ENCODE measurements at places on chromosomes 7 and 10. TPM values are rescaled to one million over a fixed set of nuclear protein-coding genes. Genes with fewer than 3 reads are reported as not detected.

Gene TFR2
- 0.86 TPM for polyA plus RNA-seq

Gene AQP1
- 173 TPM for polyA plus RNA-seq

Gene TCERG1L
- 1.8 TPM for polyA plus RNA-seq

Gene GJC3
- 1.0 TPM for polyA plus RNA-seq

Gene CRTAC1
- 22.0 TPM for polyA plus RNA-seq

Gene IGFBP1
- polyA plus RNA-seq, result 0.96 TPM

Gene CDK14
- polyA plus RNA-seq, result 30.3 TPM

Gene SHTN1
- polyA plus RNA-seq, result 24.8 TPM

Gene SOSTDC1
- polyA plus RNA-seq, result 60.4 TPM

Gene TMEM270
- not detected for polyA plus RNA-seq

Gene PKD2L1
- polyA plus RNA-seq, result 0.30 TPM

Gene NEUROG3
- not detected for polyA plus RNA-seq

Gene CYP2C19
- 0.09 TPM for polyA plus RNA-seq

Gene MLXIPL
- 4.3 TPM for polyA plus RNA-seq

Gene NPC1L1
- polyA plus RNA-seq, result 2.5 TPM

Gene PALD1
- polyA plus RNA-seq, result 11.0 TPM

Gene USP6NL
- polyA plus RNA-seq, result 27.2 TPM

Gene KLF14
- 0.73 TPM for polyA plus RNA-seq

Gene CTTNBP2
- 24.5 TPM for polyA plus RNA-seq

Gene CALML3
- polyA plus RNA-seq, result not detected

Gene ADCK2
- polyA plus RNA-seq, result 24.3 TPM

Gene NCF1
- polyA plus RNA-seq, result 1.5 TPM

Gene ANXA8L1
- polyA plus RNA-seq, result 0.19 TPM

Gene CNNM1
- 1.7 TPM for polyA plus RNA-seq

Gene CPEB3
- polyA plus RNA-seq, result 5.0 TPM

Gene ELMO1
- 14.6 TPM for polyA plus RNA-seq

Gene CALCR
- polyA plus RNA-seq, result 1.1 TPM

Gene ZNF735
- polyA plus RNA-seq, result not detected

Gene GRID1
- 1.5 TPM for polyA plus RNA-seq

Gene UTF1
- not detected for polyA plus RNA-seq

Gene TUBB8
- 0.71 TPM for polyA plus RNA-seq

Gene STOX1
- polyA plus RNA-seq, result 11.8 TPM
